ENCODE measurements at places on chromosomes 6 and 20. TPM values are rescaled to one million over a fixed set of nuclear protein-coding genes. Genes with fewer than 3 reads are reported as not detected.

Gene BMP6
- total RNA-seq: 2.2 TPM

DNA sequence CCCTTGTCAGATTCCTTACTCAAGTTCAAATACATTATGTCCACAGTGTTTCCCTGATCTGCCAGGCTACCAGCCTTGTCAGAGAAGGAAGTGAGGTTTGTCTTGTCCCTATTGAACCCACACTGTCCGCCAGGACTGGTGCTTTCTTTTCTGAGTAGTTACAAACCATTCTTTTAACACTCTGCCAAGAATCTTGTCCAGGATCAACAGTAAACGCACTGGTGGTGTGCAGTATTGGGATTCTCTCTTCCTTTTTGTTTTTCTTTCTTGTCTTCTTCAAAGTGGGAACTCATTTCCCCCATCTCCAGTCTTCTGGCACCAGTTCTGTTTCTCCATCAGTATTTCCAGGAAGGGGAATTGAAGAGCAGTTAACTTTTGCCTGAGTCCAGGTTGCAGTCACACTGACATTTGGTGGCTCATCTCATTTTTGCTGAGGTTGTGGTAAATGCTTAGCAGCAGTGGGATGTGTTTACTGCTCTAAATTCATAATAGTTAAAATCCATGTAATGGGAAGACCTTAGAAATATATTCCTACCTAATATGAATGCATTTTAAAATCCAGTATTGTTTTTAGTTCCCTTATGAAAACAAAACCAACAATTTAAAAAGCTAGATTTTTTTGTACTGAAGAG lies 295.3 kb downstream of the PRL start:
- DNase-seq: no peak

- peak; percentile 63 for DNase-seq
Measured at GRCh38 chr20:2814587-2815051, at the start of gene C20orf141. C20orf141 (plus strand) TSS chr20:2814987; CDS start chr20:2815185, 198 bp downstream.

GRCh38 chr20:39097889-39098288 lies 135.7 kb downstream of the DHX35 start:
- DNase-seq: no peak

DNA sequence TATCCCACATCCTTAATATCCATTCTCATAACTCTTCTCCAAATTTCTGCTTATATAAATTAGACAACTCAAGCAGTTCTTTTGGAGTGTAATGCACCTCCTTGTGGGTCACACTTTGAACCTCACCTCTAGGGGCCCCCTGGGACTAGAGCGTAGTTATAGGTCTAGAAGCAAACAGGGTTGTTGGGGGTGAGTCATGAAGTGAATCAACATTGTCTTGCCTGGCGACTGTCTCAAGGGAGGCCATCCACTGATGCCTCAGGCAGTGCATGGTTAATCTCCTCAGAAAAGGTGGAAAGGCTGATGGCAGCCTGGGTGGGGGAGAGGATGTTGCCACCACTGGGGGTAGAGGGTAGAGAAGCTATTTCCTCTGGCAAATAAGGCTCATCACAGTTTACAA lies 129.1 kb downstream of the TNFRSF21 start:
- DNase-seq: no peak

- DNase-seq: peak; percentile 28
Measured at GRCh38 chr6:13573669-13574110, 711 bp upstream of the SIRT5 start.

Data from uterus (tissue), 4 donors.